Fibroblast of upper back skin (primary cell): ENCODE measurements at places on chromosomes 4 and X.
A peak's percentile ranks its signal among the peaks of the same experiment; 100 is the strongest.

- no peak for DNase-seq
Measured at GRCh38 chrX:97597954-97598353, 714.2 kb downstream of the RPA4 start.

DNA sequence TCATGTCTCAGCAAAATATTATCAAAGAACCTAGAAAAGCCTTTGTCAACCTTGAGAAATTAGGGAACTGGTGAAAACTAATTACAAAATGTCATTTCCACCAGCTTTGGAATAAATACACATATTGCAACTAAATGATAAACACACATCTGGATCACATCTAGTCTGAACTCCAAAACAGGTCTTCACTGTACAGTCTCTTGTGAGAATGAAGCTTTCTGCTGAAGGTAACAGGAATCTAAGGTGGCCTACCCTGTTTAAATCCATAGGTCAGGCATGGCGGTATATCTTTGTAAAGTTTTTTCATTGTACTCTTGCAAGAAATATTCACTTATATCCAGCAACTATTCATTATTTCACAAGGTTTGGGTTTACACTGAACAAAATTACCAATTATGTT is 1.7 kb downstream of the SH3D19 start:
- no peak for DNase-seq

DNA sequence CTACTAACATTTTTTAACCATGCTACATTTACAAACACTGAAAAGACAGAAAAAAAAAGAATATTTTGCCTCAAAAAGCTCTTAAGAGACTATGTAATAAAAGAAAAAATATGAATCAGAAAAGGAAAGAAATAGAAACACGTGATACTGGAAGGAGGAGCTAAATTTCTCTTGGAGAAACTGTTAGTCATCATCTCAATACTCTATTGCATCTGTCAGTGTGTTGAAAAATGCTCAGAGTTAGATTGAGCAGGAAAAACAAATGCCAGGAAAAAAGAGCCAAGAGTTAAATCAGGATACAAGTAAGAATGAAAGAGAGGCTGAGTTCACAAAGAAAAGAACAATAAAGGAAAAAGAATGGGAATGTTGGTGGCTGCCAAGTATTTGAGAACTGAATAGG is 2.6 kb downstream of the RAB28 start:
- peak; percentile 59 for DNase-seq

- DNase-seq: peak; percentile 43
Measured at GRCh38 chrX:79259073-79259689, 108.0 kb downstream of the ITM2A start.

DNA sequence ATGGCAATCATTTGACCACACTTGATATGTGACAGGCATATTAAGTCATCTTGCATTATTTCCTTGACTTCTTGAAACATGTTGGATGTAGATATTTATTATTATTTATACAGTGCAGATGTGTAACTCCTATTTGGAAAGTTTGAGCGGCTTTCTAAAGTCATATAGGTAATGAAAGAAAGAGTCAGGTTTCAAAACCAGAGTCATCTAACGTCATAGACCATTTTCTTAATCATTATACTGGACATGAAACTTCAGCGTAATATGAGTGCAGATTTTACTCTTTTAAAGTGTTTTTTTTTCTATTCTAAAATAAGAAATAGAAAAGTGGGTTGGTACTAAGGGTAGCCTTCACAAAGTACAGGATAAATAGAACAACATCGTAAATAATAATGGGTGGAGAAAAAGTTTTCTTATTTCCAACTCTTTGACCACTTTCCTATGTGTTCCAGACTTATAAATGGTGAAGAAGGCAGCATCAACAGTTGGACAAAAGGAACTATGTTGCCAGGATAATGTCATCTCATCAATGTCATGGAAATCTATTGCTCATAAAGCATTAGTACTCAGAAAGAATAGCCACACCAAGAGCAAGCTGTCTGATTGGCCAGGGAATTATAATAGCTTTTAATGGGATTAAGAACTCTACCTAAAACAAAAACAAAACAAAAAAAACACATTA is 108.0 kb upstream of the PCDH18 start:
- no peak for DNase-seq

- DNase-seq: peak; percentile 24
Measured at GRCh38 chrX:155086202-155086840, 15.0 kb downstream of the BRCC3 start.

GRCh38 chr4:6231663-6232165 is 31.4 kb upstream of the JAKMIP1 start:
- DNase-seq: no peak

- DNase-seq: peak; percentile 4
Measured at GRCh38 chrX:149979126-149979644, 40.9 kb upstream of the EOLA2 start.

DNA sequence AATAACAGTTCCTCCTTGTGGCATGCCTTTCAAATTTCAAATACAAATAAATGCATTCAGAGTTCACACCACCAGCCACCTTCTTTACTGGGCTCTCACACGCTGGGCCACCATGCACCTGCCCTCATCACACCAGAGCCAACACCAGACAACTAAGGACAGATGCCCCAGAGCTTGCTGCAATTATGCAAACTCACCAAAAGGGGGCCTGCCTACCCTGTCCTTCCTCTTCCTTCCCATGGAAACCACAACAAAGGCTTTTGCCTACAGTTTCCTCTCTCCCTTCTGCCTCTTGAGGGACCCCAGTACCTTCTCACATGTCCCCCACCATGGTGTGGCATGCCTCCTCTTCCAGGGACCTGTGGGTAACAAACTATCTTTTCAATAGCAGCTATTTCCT is 1333.9 kb upstream of the TENM3 start:
- peak; percentile 37 for DNase-seq

- DNase-seq: no peak
Measured at GRCh38 chr4:82542642-82543041, 19.1 kb downstream of the TMEM150C start.

- DNase-seq: peak; percentile 96
Measured at GRCh38 chr4:155376387-155377268, at the start of gene MAP9. TSS of gene MAP9 (minus strand) at chr4:155376965. CDS start at chr4:155375850, 1,115 bp downstream.

- DNase-seq: no peak
Measured at GRCh38 chr4:133623847-133624246, 474.8 kb downstream of the PCDH10 start.

- no peak for DNase-seq
Measured at GRCh38 chr4:37584071-37584470, 102.1 kb downstream of the RELL1 start.

DNA sequence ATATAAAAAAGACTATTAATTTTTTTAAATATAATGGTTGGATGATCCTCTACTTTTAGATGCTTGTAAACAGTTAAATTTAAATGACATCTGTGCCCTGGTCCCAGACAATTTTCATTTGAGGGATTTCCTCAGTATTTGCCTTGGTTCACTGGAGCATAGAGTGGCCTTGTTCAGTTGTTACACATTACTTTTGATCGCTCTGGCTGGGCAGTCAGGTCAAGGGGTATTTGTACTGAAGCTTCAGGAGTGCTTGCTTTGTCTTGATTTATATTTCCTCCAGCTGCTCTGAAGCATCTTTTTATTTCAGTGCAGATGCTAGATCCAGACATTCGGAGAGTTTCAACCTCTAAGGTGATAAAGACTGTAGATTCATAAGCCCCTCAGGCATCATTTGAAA is 50.0 kb downstream of the COMMD8 start:
- DNase-seq: no peak

GRCh38 chr4:2419814-2420213 is 1.1 kb downstream of the CFAP99 start:
- DNase-seq: no peak

- DNase-seq: no peak
Measured at GRCh38 chr4:62126064-62126732, 926.1 kb downstream of the ADGRL3 start.

- DNase-seq: peak; percentile 36
Measured at GRCh38 chr4:95077864-95078263, 320.1 kb downstream of the BMPR1B start.

DNA sequence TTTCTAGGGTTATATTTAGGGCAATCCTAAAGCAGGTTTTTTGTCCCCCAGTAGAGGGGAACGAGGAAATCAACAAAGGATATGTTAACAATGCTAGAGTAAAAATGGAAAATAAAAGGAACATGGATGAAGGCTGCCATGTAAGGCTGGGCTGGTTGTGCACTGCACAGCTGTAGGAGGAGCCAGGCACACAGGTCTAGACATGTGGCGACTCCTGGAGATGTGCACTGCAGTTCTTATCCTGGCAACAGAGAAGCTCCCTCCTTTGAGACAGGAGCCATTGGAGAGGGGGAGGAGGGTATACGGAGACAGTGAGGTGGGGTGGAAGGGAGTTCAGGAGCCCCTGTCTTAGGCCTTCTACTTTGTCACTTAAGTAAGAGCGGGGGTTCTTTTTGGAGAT is 65.9 kb downstream of the NAT8L start:
- no peak for DNase-seq

GRCh38 chr4:183905081-183905592 is at the start of gene STOX2:
TSS of gene STOX2 (plus strand) at chr4:183905307. CDS start at chr4:183906791, 1,484 bp downstream.
- peak; percentile 32 for DNase-seq

- DNase-seq: no peak
Measured at GRCh38 chr4:108024085-108024877, 34.6 kb downstream of the HADH start.

- DNase-seq: peak; percentile 68
Measured at GRCh38 chr4:47469951-47470350, 6.4 kb upstream of the COMMD8 start.

DNA sequence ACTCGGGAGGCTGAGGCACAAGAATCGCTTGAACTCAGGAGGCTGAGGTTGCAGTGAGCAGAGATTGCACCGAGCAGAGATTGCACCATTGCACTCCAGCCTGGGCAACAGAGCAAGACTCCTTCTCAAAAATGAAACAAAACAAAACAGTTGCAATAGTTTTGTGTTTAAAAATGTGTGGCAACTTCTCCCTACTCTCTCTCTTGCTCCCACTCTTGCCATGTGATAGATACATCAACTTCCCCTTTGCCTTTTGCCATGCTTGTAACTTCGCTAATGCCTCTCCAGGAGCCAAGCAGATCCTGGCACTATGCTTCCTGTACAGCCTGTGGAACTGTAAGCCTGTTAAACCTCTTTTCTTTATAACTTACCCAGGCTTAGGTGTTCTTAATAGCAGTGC is 52.5 kb upstream of the INTU start:
- DNase-seq: no peak

- no peak for DNase-seq
Measured at GRCh38 chr4:61318431-61318830, 118.3 kb downstream of the ADGRL3 start.

DNA sequence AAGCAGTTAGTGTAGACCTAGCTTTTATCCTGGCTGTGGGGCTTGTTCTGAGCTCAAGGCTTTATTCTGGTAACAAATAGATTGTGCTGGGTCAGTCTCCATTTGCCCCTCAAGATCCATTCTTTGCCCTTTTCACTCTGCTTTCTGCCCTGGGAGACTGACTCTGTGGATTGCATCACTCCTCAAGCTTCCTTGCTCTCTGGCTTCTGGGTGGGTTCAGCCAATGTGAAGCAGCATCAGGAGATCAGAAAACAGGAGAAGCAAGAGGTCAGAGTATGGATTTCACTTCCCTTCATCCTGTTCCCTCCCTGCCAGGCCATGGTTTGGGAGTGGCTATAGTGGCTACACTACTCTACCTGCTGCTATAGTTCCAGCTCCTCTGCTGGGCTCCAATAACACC is 184.1 kb upstream of the NDP start:
- no peak for DNase-seq

- DNase-seq: no peak
Measured at GRCh38 chr4:3366893-3367775, 74.3 kb downstream of the RGS12 start.

- DNase-seq: no peak
Measured at GRCh38 chr4:53120778-53121177, 245.1 kb downstream of the SCFD2 start.

- no peak for DNase-seq
Measured at GRCh38 chr4:171334549-171334948, 478.7 kb upstream of the GALNTL6 start.
